ENCODE measurements at places on chromosomes 2 and 18.

GRCh38 chr2:144753416-144753815 is 233.5 kb upstream of the ZEB2 start:
- DNase-seq = no peak

DNA sequence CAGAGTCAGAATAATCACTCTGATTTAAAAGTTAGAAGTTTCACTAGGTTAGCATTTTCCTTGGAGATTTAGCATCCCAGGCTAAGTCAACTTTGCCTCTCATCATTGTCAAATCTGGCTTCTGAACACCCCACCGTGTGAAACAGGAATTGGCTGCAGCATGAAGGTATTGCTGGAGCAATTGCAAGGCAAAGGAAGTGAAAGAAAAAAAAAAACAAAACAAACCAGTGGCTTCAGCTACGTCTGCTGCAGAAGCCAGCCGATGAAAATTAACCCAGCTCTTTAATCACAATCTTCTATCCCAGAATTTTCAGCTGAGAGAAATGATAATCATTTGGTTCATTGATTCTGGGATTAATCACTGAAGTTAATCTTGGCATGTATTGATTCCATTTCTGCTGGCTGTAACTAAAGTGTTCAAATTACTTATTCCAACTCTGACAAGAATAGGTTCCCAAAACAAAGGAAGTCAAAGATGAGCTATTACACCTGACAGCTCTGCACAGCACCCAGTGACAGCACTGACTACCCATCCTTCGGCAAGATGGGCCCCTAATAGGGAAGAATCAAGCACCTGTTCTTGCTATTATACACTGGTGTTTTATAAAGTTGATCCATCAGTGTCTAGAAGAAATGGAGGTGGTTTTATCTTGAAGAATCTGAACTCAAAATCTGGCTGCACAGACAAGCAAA is 42.7 kb upstream of the REG3G start:
- DNase-seq = no peak

DNA sequence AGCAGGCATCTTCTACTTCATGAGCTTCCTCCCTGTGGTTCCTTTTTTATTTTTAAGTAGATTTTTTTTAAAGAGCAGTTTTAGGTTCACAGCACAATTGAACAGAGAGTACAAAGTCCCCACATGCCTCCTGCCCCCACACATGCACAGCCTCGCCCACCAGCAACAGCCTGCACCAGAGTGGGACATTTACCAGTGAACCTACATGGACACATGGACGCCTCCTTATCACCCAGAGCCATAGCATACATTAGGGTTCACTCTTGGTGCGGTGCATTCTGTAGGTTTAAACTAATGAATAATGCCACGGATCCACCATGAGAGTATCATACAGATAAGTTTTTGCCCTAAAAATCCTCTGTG is 40.9 kb downstream of the HS1BP3 start:
- DNase-seq = no peak

DNA sequence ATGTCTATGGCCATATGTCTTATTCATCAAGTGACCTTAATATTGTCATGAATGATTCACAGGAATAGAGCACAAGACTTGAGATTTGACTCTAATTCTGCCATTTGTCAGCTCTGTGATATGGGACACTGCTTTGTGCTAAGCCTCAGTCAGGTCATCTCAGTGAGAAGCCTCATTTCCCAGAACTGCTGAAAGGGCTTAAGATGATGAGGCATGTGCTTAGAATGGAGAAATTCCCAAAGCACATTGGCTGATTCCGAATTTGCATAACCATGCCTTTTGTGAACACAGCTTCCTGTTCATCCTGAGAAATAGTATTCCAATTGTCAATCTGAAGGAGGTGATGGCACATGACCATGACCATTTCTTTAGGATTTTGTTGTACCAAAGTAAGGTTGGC is 218.1 kb downstream of the ALK start:
- DNase-seq = no peak

Measured in thoracic aorta (tissue), 2 donors.